ENCODE measurements at places on chromosomes 4 and X.

- no peak for DNase-seq
These were observed 195.2 kb downstream of the KDR start for GRCh38 chr4:54930226-54930625.

DNA sequence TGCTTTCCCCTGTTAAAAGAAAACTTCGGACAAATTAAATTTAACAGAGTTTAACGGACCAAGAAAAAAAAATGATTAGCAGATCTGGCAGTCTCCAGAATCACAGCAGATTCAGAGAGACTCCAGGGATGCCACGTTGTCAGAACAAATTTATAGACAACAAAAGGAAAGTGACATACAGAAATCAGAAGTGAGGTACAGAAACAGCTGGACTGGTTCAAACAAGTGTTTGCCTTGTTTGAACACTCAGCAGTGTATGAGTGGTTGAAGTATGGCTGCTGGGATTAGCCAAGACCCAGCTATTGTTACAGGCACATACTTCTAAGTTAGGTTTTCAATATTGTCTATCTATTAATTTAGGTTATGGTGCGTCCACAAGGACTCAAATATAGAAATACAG lies 19.1 kb downstream of the PIR start:
- no peak for DNase-seq

GRCh38 chr4:113371111-113371510 lies 321.7 kb downstream of the ANK2 start:
- no peak for DNase-seq

GRCh38 chr4:54574500-54574899 lies 83.3 kb upstream of the KIT start:
- no peak for DNase-seq

DNA sequence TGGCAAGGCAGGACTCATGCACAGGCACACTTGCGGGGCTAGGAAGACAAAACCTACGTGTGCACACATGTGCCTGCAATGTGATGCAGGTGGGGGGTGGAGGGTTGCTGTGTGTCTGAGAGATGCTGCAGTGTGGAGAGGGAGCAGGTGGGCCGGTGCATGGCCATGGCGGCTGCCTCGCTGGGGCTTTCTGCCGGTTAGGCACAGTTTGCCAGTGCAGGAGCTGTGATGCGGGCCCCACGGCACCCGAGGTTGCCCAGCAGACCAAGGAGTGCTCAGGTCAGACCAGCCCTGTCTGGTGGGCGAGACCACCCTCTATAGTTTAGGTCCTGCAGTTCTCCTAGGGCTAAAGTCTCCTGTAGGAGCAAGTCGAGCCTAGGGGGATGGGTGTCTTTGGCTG lies 4.4 kb upstream of the AFM start:
- DNase-seq: no peak

GRCh38 chr4:127410201-127410600 lies 222.6 kb upstream of the INTU start:
- no peak for DNase-seq

DNA sequence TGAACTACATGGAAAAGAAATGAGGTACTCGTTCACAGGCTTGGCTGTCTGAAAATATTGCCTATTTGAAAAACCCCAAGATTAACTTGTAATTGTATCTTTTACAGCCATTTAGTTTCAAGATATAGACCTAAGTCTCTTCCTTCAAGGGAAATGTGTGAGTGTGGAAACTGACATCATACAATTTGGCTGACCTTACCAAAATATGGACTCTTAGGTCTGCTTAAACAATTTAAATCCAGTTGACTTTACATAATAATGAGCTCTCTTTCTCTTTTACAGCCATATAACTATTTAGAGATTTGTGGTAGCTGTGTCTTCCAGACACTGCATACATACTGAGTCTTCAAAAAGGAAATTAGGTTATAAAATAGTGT lies 186.9 kb downstream of the NR3C2 start:
- DNase-seq: no peak

GRCh38 chrX:41518127-41518840 lies 71.1 kb downstream of the NYX start:
- no peak for DNase-seq

DNA sequence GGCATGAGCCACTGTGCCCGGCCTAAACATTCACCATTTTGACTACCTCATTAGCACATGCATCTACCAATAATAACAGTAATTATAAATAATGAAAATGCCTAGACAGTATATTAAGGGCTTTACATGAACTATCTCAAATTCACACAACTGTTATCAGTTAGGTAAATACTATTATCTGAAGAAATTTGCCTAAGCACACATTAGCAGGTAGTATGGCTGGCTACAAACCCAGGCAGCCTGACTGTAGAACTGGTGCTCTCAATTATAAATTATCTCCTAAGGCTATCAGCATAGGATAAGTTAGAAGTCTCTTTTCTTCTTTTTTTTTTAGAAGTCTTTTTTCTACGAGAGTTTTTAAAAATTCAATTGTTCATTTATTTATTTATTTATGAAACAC lies 14.1 kb upstream of the CXorf38 start:
- no peak for DNase-seq

DNA sequence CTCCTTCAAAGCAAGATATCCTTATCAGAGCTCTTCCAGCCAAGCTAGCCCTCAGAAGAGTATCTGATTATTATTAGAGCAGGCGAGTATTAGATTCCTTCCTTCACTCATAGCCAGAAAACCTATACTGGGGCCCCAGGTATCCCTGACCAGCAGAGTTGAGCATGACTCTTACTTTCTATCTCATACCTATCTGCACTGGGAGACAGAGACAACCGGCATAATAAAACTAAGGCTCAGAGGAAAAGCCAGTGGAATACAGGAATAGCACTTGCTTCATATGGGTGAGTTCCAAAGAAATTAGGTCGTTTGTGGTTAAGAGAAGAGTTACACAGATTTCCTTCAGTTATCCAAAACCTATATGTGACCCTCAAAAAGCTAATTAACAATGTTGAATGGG lies 41.8 kb upstream of the COX7B2 start:
- DNase-seq: no peak

GRCh38 chr4:33482773-33483172 lies 2761.5 kb downstream of the ARAP2 start:
- DNase-seq: no peak

DNA sequence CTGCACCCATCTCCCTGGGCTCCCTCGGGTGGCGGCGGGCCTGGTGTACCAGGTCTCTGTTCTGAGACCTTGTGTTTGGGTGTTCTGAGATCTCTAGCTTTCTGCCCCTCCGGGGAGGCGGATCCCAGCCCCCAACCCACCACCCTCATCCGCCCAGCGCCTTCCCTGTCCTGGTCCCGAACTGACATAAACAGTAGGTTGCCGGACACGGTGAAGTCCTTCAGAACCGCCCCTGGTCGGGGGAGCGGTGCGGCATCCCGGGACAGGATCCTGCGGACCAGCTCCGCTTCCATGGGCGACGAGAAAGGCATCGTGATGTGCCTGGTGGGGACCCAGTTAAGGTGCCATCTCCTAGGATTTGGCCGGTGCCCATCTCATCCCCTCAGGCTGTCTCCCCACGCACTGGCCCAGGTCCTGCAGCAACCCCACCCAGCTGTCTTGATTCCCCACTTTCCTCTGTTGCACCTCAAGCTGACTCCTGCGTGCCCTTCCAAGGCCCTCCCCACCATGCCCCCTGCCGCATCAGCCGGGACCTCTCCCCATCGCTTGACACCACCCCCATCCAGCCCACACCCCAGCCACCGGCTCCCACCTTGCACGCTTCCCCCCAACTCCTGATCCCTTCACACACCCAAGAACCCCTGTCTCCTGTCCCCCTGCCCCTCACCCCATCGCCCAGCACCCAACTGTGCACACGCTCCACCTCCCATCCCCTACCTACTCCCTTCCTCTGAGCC lies 900 bp downstream of the CTAG2 start:
- no peak for DNase-seq

All from stimulated activated CD8-positive, alpha-beta memory T cell treated with anti-CD3 and anti-CD28 coated beads, Interleukin-15, amount 100 ng/mL, for 1 hour (primary cell).